ENCODE measurements at places on chromosomes 3 and 15.

GRCh38 chr15:101534376-101534970, 45.0 kb upstream of the PCSK6 start:
- no peak for DNase-seq
- H3K36me3 ChIP-seq: no peaks in the 10 kb centered on the region
- no peak overlapping the region for H3K27ac ChIP-seq
- H3K4me1 ChIP-seq: peaks cover 4% of the 10 kb centered on the region
- H3K4me3 ChIP-seq: no peak overlapping the region
- no peaks in the 10 kb centered on the region for H3K27me3 ChIP-seq

GRCh38 chr3:81793410-81793809, 32.0 kb upstream of the GBE1 start:
- H3K36me3 ChIP-seq: no peaks in the 10 kb centered on the region
- H3K27me3 ChIP-seq: no peaks in the 10 kb centered on the region
- no peaks in the 10 kb centered on the region for H3K4me1 ChIP-seq
- H3K27ac ChIP-seq: no peak overlapping the region

GRCh38 chr3:55413236-55413635, 73.9 kb downstream of the WNT5A start:
- no peak for DNase-seq
- H3K36me3 ChIP-seq: no peaks in the 10 kb centered on the region
- H3K27ac ChIP-seq: no peak overlapping the region
- H3K27me3 ChIP-seq: no peaks in the 10 kb centered on the region
- H3K4me3 ChIP-seq: no peak overlapping the region

- no peak overlapping the region for H3K27ac ChIP-seq
- H3K36me3 ChIP-seq: no peaks in the 10 kb centered on the region
- H3K4me1 ChIP-seq: peaks cover 11% of the 10 kb centered on the region
- no peaks in the 10 kb centered on the region for H3K27me3 ChIP-seq
These were observed 8.3 kb downstream of the IQSEC1 start for GRCh38 chr3:13064964-13065363.

DNA sequence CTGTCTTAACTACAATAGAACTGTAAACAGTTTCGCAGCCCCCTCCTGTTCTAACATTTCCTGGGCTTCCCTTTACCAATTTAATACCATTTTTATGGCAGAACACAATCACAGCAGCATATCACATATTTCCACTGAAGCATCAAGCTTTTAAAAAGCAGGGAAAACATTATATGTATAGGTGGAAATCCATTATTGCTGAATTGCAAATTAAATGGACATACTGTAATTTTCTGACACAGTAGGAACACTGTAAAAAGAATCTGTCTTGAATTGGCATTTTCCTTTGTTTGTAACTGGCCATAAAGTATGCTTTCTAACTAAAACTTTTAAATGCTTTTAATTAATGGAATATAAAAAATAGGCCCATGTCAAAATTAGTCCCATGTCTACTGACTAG, 1385.8 kb downstream of the SI start:
- no peaks in the 10 kb centered on the region for H3K4me1 ChIP-seq
- DNase-seq: no peak
- H3K27ac ChIP-seq: no peak overlapping the region
- no peaks in the 10 kb centered on the region for H3K36me3 ChIP-seq
- no peaks in the 10 kb centered on the region for H3K27me3 ChIP-seq

DNA sequence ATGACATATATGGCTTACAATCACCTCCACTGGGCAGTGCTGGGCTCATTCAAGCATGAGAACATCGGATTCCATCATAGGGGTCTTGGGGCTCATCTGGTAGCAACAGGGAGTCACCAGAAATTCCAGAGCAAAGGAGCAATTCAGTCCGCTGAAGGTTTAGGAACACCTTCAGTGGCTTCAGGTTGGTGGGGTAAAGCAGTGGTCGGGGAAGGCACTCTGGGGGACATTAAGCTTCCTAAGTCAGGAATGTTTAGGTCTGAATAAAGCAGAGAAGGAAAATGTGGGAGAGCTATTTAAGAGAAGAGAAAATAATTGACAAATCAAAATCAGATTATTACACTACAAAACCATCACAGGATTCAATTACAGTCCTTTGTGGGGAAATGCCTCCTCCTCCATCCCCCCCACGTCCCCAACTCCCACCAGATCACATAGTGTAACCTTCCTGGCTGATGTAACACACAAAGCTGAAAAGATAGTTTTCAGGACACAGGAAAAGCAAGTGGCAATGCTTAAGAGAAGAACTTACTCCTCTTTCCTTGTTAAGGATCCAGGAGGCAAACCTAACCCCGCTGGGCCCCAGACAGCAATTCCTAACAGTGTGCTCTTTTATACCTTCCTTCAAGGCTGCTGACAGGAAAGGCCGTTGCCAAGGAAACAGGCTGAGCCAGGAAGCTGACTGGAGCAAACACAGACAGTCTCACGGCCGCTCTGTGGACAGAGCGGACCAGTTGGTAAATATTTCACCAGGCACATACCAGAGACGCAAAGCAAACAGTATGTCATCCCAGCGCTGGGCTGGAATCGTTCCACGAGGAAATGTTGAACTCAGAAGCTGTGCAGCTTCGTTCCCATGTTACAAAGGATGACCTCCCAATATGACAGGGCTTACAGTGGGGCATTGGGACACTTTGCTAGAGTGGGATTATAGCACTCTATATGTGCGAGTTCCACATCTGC, 57.5 kb upstream of the LMCD1 start:
- no peak overlapping the region for H3K4me3 ChIP-seq
- peaks cover 29% of the 10 kb centered on the region for H3K4me1 ChIP-seq
- no peaks in the 10 kb centered on the region for H3K36me3 ChIP-seq
- no peaks in the 10 kb centered on the region for H3K27me3 ChIP-seq

- H3K36me3 ChIP-seq: no peaks in the 10 kb centered on the region
- no peak overlapping the region for H3K4me3 ChIP-seq
- H3K27me3 ChIP-seq: no peaks in the 10 kb centered on the region
- no peaks in the 10 kb centered on the region for H3K4me1 ChIP-seq
- no peak for DNase-seq
- H3K27ac ChIP-seq: no peak overlapping the region
These were observed 56.9 kb downstream of the MEGF11 start for GRCh38 chr15:66196602-66197001.

DNA sequence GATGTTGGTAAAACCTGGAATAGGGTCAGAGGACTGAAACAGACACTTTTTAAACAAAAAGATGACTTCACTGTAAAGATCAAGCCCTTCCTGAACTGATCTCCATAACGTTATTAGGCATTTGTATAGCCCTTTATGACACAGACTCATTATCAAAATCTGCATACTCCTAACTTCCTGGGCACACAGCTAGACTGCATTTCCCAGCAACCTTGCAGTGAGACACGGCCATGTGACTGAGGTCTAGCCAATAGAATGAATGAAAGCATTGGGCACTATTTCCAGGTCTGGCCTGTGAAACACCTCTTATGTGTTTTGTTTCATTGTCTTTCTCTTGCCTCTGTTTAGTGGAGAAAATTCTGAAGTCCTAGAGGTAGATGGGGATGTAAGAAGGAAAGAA, 270.4 kb downstream of the NR1D2 start:
- no peaks in the 10 kb centered on the region for H3K4me1 ChIP-seq
- no peak for DNase-seq
- H3K27me3 ChIP-seq: no peaks in the 10 kb centered on the region
- H3K4me3 ChIP-seq: no peak overlapping the region
- H3K36me3 ChIP-seq: no peaks in the 10 kb centered on the region

DNA sequence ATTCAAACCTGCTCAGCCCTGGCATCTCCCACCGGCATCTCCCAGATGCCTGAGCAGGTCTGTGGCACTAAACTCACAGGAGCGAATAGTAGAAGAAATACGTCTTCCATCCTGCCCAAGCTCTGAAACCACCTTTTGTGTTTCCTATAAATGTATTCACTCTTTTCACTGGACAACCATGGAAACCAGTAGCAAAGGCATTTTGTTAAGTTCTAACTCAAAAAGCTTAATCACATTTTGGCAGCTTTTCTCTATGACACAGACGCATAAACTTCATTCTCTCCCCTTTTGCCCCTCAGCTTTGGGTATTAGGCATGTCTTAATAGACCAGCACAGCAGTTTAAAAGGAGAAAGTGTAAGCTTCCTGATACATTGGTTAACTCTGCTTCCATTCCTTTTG, 24.5 kb upstream of the ARNT2 start:
- H3K27me3 ChIP-seq: no peaks in the 10 kb centered on the region
- H3K27ac ChIP-seq: no peak overlapping the region
- H3K4me1 ChIP-seq: peaks cover 13% of the 10 kb centered on the region
- no peak for DNase-seq
- H3K4me3 ChIP-seq: peak overlapping the region; percentile 15

- no peak for DNase-seq
- no peaks in the 10 kb centered on the region for H3K36me3 ChIP-seq
- no peaks in the 10 kb centered on the region for H3K27me3 ChIP-seq
- no peak overlapping the region for H3K27ac ChIP-seq
These were observed 6.5 kb upstream of the HPS3 start for GRCh38 chr3:149122721-149123578.

DNA sequence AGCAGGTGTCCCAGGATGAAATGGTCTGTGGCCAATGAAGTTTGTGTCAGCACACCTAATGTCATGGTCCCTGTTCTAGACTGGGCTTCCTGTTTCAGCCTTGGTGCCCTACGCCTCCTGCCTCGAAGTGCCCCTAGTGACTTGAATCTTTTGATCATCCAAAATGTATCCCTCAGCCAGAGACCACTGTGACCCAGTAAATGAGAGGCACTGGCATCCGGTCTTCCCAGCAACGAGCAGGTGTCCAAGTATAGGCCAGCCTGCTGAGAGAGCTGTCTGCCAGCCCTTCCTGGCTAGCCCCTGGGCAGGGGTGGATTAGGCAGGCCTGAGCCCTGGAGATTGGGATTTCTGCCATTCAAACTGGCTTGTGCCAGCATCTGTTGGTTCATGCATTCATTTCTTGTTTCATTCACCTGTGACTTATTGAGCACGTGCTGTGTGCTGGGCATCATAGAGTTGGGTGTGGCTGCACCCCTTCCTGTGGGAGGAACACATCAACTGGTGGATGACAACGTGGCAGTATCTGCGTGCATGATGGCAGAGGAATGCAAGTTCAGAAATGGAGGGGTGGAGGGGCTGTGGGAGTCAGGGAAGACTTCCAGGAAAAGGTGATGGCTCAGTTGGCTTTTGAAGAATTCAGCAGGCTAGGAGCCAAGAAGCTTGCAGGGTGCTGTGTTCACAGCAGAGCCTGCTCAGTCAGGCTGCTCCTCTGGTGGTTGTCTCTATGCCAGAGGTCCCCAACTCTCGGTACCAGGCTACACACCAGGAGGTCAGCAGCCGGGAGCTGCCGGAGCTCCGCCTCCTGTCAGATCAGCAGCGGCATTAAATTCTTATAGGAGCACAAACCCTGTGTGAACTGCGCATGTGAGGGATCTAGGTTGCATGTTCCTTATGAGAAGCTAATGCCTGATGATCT, 21.6 kb downstream of the ESYT3 start:
- H3K4me3 ChIP-seq: no peak overlapping the region
- H3K36me3 ChIP-seq: no peaks in the 10 kb centered on the region
- H3K27me3 ChIP-seq: no peaks in the 10 kb centered on the region
- DNase-seq: no peak

- no peak for DNase-seq
- H3K27ac ChIP-seq: no peak overlapping the region
- H3K4me1 ChIP-seq: no peaks in the 10 kb centered on the region
- no peak overlapping the region for H3K4me3 ChIP-seq
- no peaks in the 10 kb centered on the region for H3K36me3 ChIP-seq
These were observed 188.5 kb downstream of the ZNF621 start for GRCh38 chr3:40713306-40713705.

DNA sequence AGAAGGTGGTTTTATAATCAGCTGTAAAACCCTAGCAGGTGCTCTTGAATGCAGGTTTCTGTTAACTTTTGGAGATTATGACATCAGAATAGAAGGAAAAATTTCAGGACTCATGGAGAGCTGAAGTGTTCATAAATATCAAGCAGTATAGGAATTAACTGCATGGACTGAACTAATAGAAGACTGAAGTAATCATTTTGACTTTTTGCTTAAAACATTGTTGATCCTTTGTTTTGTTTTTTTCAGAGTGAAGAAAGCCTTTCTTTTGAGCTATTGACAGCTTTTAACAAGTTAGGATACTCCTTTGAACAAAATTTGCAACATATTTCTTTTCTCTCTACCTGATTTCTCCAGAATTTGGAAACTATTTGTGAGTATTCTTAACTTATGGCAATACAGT, 70.6 kb upstream of the DAZL start:
- no peaks in the 10 kb centered on the region for H3K27me3 ChIP-seq
- no peaks in the 10 kb centered on the region for H3K4me1 ChIP-seq
- DNase-seq: no peak
- H3K4me3 ChIP-seq: no peak overlapping the region
- H3K36me3 ChIP-seq: no peaks in the 10 kb centered on the region

DNA sequence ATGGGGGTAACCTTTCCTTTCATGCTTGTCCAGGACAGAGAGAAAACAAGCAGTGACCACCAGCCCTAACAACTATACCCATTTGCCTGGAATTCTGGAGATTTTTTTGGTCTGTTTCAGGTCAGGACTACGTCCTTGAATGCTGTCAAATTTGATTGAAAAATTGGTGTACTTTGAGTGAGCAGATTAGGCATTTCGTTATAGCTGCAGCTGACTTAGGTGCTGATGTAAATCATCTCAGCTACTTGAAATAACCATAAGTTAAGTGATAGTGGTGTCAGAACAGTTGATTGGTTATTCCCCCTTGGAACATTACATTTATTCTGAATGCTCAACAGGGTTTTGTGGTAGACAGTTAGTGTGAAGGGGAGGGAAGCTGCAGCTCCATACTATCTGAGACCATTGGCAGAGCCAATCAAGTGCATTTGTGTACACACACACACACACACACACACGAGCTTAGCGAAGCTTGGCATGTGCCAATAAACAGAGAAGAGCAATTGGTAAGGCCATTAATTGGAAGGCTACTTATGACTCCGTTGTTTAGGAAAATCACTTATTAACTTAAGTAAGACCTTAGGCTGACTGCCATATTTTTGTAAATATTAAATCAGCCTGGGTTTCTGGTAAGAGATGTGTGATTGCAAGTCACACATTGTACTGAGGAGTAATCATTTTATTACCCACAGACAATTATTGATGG, 447.8 kb downstream of the MFSD1 start:
- no peak for DNase-seq
- no peaks in the 10 kb centered on the region for H3K27me3 ChIP-seq
- H3K27ac ChIP-seq: no peak overlapping the region
- H3K4me3 ChIP-seq: no peak overlapping the region
- no peaks in the 10 kb centered on the region for H3K4me1 ChIP-seq

DNA sequence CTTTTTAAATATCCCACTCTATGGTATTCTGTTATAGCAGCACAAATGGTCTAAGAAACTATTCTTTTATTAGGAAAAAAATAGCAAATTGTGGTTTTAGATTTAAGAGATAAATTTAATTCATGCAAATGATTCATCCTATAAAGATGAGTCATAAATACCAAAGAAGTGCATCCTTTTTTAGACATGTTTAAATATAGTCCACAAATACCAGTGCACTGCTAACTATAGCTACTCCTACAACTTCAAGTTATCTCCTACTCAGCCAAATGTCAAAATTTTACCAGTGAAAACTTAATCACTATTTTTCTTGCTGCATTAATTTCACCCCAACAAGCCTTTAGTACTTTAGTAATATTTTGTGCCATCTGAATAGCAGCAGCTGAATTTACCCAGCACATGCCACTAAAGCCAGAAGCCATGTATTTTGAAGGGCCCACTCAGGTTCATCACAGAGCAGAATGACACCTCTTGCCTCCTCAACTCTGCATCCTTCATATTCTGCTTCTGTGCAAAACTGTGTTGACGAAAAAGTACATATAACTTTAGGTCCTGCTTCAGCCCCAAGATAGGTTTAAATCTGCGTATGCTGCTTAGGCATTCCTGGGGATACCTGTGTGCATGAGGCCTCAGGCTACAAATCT, 24.9 kb downstream of the CX3CR1 start:
- H3K27ac ChIP-seq: no peak overlapping the region
- no peak overlapping the region for H3K4me3 ChIP-seq
- no peaks in the 10 kb centered on the region for H3K36me3 ChIP-seq
